ENCODE measurements at places on chromosomes 3 and 15.

- no peak for DNase-seq
Measured at GRCh38 chr3:193711964-193712598, 119.1 kb downstream of the OPA1 start.

- no peak for DNase-seq
Measured at GRCh38 chr3:179288845-179289244, 34.0 kb upstream of the ZNF639 start.

- DNase-seq, result no peak
Measured at GRCh38 chr3:11212784-11213183, 58.5 kb downstream of the HRH1 start.

DNA sequence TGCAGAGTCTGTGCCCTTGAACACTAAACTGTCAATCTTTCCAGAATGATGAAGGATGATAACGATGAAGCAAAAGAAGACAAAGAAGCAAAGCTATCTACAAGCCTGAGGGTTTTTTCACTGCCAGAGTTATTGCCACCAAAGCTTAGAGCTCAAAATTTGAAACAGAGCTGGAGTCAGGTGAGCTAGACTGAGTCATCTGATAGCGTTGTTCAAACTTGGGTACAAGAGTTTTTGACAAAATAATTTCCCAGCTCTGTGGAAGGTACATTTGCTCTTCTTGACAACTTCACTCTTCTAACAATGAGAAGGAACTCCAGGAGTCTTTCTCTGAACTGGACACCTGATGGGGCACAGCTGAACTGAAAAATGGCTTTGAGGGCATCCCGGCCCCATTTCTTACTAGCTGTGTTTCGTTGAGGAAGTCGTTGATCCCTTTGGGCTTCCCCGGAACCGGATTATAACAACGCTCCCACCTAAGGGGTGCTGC, 715 bp downstream of the MCCC1 start:
- DNase-seq, result no peak

DNA sequence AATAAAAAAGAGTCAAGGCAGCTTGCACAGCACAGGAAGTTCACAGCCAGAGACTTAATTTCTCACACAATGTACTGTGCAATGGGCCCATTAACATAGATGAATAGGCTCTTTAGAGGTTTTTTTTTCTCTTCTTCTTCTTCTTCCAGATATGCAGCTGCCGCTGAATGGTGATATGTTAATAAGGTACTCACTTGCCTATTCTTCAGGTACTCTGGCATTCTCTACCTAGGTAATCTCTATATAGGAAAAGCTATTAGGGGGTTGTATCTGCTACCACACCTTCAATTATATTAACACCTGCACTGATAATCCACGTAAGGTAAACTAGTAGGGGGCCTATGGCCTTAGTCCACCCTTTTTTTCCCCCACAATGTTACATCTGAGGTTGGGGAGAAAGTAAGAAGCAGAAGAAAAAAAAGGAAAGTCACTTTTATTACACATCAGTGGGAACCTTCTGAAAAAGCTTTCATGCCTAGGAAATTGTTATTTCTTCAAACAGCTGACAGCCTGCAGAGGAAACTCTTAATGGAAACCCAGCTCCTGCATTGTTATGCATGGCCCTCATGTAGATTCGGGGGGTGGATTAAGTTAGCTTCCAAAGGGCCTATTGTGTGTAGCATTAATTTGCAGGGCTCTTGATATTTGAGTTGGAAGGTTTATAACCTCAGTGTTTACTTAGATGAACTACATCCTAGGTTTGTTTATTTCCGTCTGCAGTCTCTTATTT, 525.5 kb downstream of the ZIC1 start:
- no peak for DNase-seq

DNA sequence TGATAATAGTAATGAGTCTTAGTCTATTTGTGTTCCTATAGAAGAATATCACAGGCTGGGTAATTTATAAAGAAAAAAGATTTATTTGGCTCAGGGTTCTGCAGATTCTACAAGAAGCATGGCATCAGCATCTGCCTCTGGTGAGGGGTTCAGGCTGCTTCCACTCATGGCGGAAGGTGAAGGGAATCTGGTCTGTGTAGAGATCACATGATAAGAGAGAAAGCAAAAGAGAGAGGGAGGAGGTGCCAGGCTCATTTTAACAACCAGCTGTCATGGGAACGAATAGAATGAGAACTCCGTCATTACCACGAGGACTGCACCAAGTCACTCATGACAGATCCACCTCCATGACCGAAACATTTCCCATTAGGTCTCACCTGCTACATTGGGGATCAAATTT, 664.0 kb upstream of the SGO1 start:
- no peak for DNase-seq

GRCh38 chr3:28751864-28752263, 403.2 kb upstream of the AZI2 start:
- no peak for DNase-seq

GRCh38 chr3:189277711-189278110, 105.9 kb downstream of the TPRG1 start:
- no peak for DNase-seq

- no peak for DNase-seq
Measured at GRCh38 chr3:117518364-117518763, 808.8 kb downstream of the TUSC7 start.

DNA sequence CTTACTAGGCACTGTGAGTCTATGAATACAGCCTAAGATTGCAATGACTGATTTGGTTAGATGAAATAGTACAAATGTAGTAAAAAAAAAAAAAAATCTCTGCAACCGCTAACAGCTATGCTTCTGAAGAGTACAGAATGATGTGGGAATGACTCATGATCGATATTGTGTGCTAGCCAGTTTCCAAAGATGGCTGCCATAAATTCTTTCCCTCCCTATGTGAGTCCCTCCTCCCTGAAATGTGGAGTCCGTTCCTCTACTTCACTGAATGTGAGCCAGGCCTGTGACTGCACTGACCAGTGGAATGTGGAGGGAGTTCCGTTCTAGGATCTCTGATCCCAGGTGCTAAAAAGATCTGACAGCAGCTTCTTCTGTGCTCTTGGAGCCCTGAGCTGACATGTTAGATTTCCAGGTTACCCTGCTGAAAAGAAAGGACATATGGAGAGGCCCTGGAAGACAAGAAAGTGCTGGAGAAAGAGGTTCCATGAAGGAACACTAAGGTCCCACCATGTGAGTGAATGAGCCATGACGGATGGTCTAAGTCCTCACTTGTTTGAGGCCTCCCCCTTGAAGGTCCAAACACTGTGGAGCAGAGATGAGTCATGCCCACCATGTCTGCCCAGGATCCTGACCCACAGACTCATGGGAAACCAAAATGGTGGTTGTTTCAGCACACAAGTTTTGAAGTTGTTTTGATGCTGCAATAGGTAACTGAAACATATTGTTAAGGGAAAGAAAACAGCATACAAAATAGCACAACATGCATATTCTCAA, 46.3 kb downstream of the DGKG start:
- no peak for DNase-seq

GRCh38 chr3:127644641-127645370, 15.8 kb downstream of the PODXL2 start:
- DNase-seq, result no peak

DNA sequence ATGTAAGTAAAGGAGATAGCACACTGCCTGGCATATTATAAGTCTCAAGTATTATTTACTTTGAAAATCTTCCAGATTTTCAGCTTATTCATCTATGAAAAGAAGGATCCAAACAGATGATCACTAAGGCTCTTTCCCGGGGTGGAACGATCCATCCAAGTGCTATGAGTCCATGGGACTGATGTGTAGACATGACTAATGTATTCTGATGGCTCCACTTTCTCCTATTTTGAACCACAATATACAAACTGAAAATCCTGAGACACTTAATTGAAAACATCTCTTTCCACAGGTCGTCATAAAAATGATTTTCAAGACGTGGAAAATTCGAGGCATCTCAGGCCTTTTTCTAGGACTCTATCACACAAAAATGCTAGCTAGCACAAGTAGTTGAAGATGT, 33.4 kb upstream of the CHRM5 start:
- DNase-seq, result no peak

GRCh38 chr3:33287672-33288282, 10.5 kb downstream of the FBXL2 start:
- no peak for DNase-seq

- no peak for DNase-seq
Measured at GRCh38 chr3:124986192-124987143, 51.9 kb upstream of the MUC13 start.

- DNase-seq, result no peak
Measured at GRCh38 chr3:89867286-89867685, 759.9 kb downstream of the EPHA3 start.

DNA sequence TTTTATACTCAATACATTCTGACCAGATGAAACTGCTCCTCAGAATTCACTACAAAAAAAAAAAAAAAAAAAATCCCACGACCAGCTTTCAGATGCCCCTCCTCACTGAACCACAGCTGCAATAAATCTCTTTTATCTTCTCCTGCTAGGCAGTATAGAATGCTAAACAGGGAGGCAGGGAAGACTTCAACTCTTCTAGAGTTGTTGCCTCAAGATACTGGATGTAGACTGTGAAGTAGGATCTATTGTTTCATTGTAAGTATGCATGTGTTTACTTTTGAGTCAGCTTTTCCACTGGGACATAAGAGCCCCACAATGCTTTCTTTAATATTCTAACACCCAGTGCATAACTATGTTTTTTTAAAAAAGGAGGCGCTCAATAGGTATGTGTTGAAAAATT, 401.4 kb downstream of the TBL1XR1 start:
- no peak for DNase-seq

DNA sequence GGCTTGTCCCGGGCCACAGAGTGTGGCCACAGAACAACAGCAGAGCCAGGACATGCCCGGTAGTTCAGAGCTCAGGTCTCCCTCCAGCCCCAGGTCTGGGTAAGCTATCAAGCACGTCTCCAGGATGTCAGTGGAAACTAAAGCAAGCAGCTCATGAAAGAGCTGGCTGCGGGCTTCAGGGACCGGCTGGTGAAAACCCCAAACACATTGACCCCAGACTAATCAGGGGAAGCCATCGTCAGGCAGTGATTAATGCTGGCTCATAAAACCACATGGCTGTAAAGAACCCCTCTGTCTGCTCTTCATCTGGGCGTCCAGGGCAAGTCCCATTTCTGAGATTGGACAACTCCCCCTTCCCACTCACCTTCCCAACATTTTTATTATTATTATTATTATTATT, 37.8 kb downstream of the LMCD1 start:
- no peak for DNase-seq
